ENCODE measurements at places on chromosomes 6 and 20.

DNA sequence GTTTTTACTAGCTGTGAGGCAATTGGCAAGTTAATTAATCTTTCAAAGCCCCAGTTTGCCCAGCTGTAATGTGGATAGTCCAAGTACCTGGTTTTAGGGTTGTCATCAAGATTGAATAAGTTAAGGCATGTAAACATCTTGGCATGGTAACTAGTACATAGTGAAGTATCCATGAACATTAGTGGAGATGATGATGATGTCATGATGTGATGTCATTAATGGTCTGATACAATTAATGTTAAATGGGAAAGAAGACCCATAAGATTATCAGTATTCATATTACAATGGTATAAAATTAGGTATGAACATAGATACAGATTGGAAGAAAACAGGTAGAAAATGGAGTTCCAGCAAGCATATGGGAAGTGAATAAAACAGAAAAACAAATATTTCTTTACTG lies 5.3 kb downstream of the EPB41L1 start:
- no peak for DNase-seq

DNA sequence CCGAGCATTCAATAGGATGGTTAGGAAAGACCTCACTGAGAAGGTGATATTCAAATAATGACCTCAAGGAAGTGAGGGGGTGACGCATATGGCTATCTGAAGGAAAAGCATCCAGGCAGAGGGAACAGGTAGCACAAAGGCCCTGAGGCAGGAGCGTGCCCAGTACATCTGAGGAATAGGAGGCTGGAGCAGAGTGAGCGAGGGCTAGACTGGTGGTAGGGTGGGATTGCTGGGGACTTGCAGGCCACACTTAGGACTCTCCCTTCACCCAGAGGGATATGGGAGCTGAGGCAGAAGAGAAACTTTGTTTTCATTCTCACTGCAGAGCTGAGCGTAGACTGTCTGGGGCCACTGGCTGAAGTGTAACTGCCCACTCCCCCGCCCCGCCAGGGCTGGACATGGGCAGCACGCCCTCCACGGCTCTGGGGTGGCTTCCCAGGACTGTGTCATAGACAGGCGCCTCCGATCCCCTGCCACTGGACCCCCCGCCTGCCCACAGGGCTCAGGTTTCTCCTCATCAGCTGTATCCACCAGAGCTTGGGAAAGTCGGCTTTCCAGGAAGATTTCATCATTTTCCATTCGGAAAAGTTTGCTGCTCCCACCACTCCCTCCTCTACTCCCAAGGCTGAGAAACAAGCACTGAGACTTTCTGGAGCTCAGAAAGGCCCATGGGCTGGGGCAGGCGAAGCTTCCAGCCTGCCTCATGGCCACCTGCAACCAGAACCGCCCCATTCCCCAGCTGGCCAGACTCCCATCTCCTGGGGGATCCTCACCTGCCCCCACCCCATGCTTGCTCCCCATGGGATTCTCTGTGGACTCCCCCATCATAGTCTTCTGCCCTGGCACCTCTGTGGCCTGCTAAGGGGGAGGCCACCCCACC lies 142.6 kb downstream of the MRPL14 start:
- DNase-seq, result no peak

DNA sequence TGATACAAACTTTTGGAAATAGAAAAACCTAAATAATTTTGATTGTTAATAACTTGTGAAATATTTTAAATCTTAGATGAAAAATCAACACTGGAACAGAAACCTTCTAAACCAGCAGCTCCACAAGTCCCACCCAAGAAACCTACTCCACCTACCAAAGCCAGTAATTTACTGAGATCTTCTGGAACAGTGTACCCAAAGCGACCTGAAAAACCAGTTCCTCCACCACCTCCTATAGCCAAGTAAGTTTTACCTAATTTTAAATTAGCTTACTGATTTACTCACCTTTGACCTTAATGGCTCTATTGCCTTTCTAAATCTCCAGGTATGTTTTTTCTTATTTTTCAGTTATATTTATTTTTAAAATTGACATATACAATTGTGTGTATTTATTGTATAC lies 102.6 kb upstream of the ADGRF4 start:
- DNase-seq, result no peak

DNA sequence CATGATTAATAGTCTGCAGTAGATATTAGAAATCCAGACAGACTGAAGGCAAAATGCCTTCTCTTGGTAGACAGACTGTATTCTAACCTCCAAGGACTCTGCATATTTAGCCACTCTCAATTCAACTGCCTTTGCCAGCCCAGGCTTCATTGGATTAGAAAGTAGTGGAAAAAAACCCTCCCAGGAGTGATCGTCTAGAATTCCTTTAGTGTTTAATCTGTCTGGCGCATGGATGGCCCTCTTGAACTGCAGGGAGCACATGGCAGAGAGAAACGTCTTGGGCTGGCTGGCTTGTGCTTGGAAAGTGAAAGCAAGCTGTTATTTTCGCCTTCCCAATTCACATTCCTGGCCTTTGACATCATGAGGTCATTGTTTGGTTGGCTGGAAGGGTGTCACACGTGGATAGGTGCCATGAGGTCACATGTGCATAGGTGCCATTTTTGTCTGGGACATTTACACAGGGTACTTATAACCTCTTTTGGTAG lies 30.9 kb upstream of the NEDD9 start:
- DNase-seq, result no peak

- DNase-seq, result no peak
These were observed 1.1 kb upstream of the AFDN start for GRCh38 chr6:167825332-167826229.

DNA sequence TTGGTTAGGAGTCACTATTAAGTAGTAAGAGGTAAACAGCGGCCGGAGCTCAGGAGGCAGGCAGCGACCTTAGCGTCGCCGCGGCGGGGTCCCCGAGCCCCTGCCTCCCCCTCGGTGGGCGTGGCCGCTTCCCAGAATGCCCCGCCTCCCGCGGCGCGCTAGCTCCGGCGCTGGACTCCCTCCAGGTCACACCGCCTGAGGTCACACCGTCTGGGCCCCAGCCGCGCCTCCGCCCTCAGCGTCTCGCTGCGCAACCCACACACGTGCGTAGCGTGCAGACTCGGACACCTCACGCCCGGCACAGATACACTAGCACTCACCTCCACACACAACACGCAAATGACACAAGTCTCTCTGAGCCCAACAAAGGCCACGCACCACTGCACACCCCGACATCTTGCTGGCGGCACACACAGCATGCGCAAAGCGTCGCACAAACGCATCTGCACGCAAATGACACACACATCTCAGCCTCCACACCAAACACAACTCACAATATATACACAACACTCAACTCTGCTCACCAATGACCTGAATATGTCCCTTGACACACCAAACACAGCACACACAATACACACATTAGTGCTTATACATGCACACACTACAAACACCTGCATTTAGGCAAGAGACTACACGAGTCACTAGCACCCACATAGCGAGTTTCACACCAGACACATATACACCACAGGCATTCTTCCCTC lies 17.6 kb upstream of the CDKN1A start:
- no peak for DNase-seq

DNA sequence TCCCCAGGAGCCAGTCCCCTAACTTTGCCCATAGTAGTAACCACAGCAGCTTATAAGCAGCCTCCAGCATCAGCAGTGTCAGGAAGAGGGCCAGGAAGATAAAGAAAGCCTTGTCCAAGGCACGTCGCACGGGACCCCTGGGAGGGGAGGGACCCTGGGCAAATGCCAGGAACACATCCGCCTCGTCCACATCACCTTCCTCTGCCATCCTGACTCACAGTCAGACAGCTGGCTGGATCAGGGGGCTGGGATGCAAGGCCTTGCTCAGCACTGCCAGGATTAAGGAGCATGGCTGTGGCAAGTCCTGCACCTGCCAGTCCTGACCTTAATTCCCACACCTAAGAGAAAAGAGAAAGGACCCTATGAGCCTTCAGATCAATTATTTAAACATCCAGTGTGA lies 11.5 kb upstream of the ZBTB22 start:
- DNase-seq, result no peak

DNA sequence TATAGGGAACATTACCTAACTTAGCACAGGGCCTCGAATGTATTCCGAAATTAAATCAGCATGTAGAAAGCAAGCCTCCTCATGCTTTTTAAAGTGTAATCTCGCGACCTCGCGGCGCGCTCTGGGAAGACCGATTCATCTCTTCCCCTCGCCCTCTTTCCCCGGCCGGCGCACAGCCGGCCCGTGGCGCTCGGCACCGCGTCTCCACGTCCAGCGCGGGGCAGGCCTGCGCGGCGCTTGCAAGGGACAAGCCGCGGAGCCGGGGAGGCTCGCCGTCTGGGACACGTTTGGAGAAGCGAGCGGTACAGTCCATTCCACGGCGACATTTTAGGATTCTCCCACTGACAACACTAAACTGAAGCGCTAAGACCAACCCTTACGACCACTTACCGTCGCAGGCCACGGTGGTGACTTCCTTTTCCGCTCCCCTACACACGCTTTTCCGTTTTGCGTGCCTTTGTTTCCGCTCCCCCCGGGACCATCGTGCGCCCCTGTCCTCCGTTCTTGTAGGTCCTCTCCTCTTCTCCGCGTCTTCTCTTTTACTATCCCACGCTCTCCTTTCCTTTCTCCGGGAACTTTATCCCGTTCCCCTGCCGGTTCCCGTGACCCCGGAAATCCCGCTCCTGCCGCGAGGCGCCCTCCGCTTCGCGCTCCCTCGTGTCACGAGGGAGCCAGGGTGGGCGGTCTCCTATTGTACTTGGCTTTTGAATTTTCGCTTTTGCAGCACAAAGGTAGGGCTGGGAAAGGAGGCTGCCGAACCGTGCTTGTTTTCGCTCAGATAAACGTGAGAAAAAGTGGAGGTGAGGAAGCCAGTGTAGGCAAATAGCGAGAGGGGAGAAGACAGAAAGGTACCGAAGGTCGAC lies at the start of gene ECHDC1:
Gene ECHDC1, minus strand, starts transcription at position 664 of the 863 bp plus-strand sequence. CDS start 12,581 bp downstream, outside the sequence.
- DNase-seq, result peak; percentile 53

- no peak for DNase-seq
These were observed 22.8 kb downstream of the PANK2 start for GRCh38 chr20:3911956-3912355.

DNA sequence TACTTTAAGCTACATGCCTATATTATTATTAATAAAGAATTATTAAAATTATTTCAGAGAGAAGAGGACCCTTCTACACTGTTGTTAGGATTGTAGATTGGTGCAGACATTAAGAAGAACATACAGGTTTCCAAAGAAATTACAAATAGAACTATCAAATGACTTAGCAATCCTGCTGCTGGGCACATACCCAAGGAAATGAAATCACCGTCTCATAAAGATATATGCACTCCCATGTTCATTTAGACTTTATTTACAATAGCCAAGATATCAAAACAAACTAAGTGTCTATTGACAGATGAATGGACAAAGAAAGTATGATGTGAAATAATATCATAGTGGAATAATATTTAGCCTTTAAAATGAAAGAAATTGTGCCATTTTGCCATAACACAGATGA lies 687.7 kb upstream of the POU3F2 start:
- no peak for DNase-seq

DNA sequence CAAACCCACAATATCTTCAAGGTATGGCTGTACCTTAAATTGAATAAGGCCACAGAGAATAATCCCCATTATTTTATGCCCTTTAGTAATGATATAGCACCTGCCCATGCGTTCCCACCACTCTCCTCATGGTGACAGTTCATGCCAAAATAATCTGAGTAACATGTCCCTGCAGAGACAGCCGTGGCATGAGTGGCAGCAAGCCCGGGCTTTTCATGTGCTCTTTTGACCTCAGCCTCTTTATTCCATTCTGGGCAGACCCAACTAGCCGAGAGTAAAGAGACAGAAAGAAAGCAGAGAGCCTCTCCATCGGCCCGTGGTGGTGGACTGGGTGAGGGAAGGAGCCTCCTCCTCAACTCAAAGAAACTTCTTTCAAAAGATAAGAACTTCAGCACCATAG lies 19.9 kb upstream of the POPDC3 start:
- no peak for DNase-seq

DNA sequence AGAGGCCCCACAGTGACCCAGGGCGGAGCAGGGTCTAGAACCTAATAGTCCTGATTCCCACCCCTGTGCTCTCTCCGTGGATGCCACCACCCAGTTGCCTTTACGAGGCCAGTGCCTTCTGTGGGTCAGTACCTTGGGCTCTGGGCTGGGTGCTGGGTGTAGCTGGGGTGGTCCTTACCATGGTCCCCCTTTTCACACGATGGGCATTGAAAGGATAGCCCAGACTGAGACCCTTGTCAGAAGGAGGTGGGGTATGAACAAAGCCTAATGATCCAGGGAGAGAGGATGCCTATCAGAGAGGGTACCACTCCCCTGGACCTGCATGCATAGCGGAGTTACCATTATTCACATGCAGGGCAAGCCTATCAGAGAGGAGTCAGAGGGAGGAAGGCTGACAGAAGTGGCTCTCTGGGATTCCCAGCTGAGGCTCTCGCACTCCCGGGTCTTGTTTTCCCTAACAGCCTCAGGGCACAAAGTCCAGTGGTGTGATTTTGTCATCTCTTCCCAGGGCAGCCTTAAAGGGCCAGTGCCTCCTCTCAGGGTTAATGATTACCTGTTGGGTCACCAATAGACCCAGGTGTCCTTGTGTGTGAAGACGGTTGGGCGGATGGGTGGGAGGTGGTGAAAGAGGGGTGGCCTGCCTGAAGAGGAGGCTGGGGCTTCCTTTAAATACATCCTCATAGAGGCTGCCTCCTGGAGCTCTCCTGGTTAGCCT lies 36.2 kb downstream of the VEGFA start:
- no peak for DNase-seq

DNA sequence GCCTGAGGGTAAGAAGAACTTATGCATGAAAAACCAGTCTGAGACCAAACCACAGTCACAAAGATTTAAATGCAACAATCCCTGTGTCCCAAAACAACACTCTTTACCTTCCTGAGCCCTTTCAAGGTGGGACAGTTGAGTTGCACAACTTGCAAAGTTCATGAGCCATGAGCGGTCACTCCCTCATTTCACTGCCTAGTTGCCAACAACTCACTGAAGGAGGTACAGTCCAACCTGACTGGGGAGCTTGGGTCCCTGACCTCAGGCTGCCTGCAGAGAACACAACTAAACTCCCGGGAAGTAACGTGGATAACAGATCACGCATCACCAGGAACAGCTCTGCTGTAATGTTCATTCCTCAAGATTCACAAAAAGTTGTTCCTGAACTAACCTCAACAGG lies 69.4 kb downstream of the MBOAT1 start:
- DNase-seq, result no peak

DNA sequence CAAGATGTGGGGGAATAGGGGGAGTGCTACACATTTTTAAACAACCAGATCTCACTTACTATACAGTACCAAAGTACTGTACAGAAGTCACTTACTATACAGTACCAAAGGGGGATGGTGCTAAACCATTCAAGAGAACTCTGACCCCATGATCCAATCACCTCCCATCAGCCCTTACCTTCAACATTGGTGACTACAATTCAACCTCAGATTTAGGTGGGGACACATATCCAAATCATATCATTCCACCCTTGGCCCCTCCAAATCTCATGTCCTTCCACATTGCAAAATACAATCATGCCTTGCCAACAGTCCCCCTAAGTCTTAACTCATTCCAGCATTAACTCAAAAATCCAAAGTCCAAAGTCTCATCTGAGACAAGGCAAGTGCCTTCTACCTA lies 49.9 kb upstream of the CD2AP start:
- DNase-seq, result no peak

GRCh38 chr6:147001621-147002020 lies 202.6 kb upstream of the STXBP5 start:
- no peak for DNase-seq

Measured in stimulated activated CD8-positive, alpha-beta memory T cell treated with anti-CD3 and anti-CD28 coated beads, Interleukin-2, amount 100 ng/mL, for 1 hour (primary cell).